ENCODE measurements at places on chromosomes 3 and 15.

GRCh38 chr3:131789188-131789587 is 245.6 kb downstream of the CPNE4 start:
- DNase-seq, result no peak

GRCh38 chr15:55260562-55261131 is 29.0 kb downstream of the RAB27A start:
- DNase-seq, result no peak

DNA sequence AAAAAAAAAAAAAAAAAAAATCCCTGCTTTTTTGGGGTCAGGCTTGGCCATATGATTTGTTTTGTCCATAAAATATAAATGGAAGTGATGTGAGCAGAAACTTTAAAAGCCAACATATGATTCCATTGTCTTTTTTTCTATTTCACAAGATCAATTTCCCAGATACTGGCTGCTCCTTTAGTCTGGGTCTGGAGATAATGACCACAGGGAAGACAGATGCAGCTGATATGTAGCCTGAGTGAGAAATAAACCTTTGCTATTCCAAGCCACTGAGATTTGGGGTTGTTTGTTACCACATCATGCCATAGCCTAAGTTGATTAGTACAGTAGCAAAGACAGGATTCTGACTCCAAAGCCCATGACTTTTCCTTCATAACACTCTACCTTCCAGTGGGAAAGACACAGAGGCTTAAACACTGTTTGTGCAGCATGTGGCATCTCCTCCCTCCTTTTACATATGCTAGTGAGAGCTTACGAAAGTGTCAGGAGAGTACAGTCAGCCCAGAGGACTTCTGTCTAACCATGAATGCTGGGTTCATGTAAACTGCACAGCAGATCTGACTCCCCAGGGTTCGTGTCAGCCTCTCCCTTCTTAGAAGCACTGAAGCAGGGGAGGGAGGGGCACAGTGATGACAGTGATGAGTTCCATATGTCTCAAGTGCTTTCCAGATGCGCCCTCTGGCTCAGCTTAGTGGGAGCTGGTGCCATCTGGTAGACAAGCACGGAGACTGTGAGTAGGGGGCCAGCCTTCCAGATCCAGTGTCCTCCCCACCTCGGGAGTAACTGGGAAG is 36.7 kb upstream of the SLC7A14 start:
- DNase-seq, result peak; percentile 98

GRCh38 chr3:129063841-129064482 is 3.4 kb downstream of the GP9 start:
- DNase-seq, result no peak

DNA sequence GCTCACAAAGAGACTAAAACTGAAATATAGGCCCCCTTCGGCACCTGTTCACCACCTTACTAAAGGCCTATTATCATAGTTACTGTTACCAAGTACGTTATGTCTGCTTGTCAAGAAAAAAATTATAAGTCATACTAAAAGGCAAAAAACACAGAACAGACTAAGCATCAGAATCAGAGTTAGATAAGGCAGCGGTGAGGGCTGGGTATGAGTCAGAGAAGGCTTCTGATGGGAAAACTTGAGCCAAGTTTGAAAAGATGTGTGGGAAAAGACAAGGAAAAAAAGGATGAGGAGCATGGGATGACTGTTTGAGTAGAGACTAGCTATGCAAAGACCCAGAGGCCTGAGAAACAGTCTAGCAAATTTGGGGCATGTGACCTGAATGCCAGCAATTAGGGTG is 387.2 kb upstream of the SGO1 start:
- peak; percentile 30 for DNase-seq

- no peak for DNase-seq
Observed at GRCh38 chr3:179794355-179794754, 141.5 kb downstream of the USP13 start.

- no peak for DNase-seq
Observed at GRCh38 chr15:31296646-31297574, 29.7 kb upstream of the KLF13 start.

DNA sequence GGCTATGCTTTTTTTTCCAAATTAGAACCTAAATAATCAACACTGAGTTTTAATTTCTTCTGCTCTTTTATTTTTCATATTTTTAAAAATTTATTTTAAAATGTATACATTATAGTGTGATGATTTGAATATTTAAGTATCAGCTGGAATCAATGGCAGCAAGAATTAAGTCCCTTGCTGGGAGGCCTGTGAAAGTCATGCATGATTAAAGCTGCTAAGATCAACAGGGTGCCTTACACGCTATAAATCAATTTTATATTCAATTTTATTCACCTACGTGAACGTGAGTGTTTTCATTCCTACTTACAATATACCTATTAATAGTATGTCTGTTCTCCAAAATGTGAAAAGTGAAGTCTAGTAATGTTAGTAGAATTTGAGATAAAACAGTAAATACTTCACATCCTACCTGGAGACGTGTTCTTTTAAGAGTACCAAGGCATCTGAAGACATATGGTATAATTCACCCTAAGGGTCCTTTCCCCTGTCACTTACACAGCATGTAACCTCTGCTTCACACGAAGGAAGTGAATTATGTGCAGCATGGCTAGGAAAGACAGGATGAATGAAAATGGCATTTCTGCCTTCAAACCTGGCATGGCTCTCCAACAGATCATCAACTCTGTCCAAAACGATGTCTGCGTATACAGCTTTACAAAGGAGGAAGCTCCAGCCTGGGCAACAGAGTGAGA is 640.4 kb upstream of the ROBO1 start:
- DNase-seq, result no peak

DNA sequence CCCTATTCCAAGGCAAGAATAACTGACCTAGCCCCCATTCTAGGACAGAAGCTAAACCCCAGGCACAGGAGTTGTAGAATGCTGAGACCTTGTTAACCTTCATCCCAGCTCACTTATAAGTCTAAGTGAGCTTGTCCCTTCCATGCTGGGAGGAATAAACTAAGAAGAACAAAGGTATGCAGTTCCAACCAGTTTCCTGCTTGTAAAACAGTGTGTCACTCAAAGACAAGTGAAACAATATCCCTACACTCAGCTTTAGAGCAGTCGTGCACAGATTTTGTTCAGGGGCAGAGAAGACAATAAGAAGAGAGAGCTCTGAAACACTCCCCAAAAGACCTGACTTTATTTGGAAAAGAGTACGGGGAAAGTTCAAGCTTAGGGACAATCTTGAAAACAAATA is 292.1 kb downstream of the CGGBP1 start:
- DNase-seq, result no peak

- peak; percentile 77 for DNase-seq
Observed at GRCh38 chr3:187954873-187955586, 198.9 kb upstream of the LPP start.

- DNase-seq, result no peak
Observed at GRCh38 chr15:85988741-85989140, 90.9 kb upstream of the AGBL1 start.

- DNase-seq, result no peak
Observed at GRCh38 chr3:72804361-72804760, 43.9 kb downstream of the SHQ1 start.

DNA sequence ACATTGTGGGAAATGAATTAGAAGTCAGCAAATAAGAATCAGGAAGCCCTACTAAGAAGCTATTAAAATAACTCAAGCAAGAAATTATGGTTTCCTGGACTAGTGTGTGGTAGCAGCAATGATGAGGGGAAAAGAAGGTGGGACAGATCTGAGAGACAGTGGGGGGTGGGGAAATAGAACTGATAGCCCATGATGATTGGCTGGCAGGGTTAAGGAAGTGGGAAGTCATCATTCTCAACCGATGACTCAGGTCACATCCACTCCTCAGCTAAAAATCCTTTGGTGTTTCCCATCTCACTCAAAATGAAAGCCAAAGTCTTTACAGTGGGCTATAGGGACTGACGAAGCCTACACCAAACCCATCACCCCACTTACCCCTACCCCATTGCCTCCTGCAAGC is 153.9 kb upstream of the ARHGEF26 start:
- peak; percentile 8 for DNase-seq

- no peak for DNase-seq
Observed at GRCh38 chr3:184755315-184755731, 43.5 kb upstream of the MAGEF1 start.

DNA sequence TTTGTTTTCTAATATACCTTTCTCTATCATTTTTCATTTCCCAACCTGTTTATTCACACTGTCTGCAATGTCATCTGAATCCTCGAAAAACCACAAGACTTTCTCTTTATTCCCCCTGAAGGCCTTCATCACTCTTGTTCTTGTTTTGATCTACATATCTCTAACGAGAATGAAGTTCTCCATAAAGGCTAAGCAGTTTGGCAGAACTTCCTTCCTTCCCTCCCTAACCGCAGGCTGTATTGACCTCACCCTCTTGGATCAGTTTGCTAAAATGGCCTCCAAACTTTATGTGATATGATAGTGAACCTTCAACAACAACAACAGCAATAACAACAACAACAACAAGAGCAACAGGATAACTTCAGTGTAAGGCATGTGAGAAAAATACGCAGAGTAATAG is 392.8 kb downstream of the TIGIT start:
- DNase-seq, result peak; percentile 37
